ENCODE measurements at places on chromosomes 3 and 15.

DNA sequence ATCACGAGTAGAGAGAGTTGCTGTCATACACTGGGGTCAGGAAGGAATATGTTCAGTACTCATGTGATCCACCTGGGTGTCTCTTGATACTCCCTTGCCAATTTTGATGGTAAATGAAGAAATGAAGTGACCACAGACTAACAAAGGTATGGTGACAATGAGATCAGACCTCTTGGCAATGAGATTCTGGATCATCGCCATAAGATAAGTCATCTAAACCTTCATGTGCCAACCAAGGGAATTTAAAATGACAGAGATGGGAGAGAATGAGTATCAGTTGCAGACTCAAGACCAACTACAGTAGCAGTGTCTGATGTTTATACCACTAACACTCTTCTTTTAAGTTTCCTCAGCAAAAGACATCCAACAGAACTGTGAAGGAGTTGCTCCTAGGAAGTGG, 601.0 kb downstream of the MECOM start:
- no peak for DNase-seq

GRCh38 chr3:150079029-150079739, 108.5 kb upstream of the PFN2 start:
- peak; percentile 81 for DNase-seq

- no peak for DNase-seq
These were observed 52.9 kb upstream of the PLCL2 start for GRCh38 chr3:16831846-16832245.

- no peak for DNase-seq
These were observed 19.1 kb downstream of the FGD5 start for GRCh38 chr3:14837878-14838258.

All from NCI-H1694 treated with DMSO at 0.1 percent for 48 hours (cell line).